AG04450 (cell line): ENCODE measurements at places on chromosomes 5 and 9.

GRCh38 chr5:79875230-79875629, 115.8 kb downstream of the MTX3 start:
- no peak for DNase-seq

- no peak for DNase-seq
These were observed 74.5 kb downstream of the MRPS27 start for GRCh38 chr5:72245546-72245945.

GRCh38 chr9:72773570-72773969, 179.3 kb downstream of the ALDH1A1 start:
- DNase-seq = no peak

- DNase-seq = no peak
These were observed 129.8 kb upstream of the IL12B start for GRCh38 chr5:159459951-159460538.

DNA sequence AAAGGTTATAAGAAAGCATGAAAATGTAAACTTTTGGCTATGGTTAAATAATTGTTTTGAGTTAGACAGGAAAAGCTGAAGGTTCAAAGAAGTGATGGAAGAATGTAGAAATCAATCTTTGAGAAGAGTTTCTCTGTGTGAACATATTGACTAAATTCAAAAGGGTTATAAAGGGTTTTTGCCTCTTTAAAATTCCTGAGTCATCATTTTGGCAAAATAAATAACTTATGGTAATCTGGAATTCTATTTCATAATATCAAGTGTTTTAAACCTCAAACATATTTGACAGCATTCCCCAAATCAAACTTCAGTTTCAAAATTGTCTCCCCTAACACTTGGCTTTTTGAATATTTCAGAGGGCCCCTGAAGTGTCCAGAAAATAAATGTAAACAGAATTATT, 60.6 kb upstream of the SPINK5 start:
- no peak for DNase-seq

DNA sequence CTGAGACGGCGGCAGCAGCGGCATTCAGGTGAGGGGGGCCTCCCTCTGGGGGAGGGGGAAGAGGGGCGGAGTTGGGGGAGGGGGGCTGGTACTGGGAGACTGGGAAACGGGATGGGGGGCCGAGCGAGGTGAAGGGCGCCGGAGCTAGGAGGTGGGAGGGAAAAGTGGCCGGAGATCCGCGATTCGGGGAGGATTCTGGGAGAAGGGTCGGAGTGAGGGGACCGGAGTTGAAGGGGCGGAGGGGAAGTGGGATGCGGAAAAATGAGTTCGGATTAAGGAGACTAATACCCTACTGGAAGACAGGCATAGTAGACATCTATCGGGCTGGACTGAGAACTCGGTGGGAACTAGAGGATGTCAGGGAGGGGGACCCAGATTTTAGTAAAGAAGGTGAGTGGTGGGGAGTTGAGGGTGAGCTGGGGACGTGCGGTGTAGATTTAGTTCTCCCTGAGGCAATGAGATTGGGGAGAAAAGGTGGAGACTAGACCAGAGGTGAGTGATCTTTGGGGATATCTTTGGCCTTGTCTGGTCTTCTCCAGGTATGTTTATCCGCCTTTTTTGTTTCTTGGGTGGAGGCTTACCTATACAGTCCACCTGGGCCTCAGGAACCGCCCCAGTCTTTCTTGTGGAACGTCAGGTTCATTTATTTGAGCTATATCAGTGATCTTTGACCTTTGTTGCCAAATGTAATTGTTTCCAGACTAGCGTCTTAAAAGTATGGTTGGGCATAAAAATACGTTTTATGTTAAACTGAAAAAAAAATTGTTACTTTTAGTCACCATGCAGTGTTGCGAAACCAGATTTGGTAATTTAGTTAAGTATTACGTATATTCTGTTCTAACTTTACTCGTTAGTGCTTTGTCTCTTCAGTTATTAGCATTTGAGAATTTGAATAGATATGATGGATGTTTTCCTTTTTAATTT, 632 bp downstream of the UBAP1 start:
- no peak for DNase-seq

DNA sequence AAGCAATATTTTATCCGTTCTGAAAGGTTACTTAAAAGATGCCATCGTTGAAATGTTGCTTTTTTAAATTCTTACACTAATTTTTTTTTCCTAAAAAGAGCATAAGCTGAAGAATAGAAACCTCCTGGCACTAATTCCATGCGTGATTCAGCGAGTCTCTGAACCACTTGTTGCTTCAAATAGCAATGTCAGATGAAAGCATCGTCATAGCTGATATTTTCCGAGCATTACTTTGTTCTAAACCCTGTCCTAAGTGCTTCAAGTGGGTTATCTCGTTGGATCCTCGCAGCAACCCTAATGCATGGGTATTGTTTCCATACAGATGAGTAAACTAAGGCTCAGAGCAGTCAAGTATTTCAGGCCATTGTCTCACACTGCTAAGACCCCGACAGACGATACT, 79.7 kb downstream of the CDH6 start:
- DNase-seq = no peak

- DNase-seq = no peak
These were observed 70.1 kb downstream of the FBXO4 start for GRCh38 chr5:41995193-41995592.

- no peak for DNase-seq
These were observed 161.5 kb upstream of the PHYKPL start for GRCh38 chr5:178394074-178394473.

DNA sequence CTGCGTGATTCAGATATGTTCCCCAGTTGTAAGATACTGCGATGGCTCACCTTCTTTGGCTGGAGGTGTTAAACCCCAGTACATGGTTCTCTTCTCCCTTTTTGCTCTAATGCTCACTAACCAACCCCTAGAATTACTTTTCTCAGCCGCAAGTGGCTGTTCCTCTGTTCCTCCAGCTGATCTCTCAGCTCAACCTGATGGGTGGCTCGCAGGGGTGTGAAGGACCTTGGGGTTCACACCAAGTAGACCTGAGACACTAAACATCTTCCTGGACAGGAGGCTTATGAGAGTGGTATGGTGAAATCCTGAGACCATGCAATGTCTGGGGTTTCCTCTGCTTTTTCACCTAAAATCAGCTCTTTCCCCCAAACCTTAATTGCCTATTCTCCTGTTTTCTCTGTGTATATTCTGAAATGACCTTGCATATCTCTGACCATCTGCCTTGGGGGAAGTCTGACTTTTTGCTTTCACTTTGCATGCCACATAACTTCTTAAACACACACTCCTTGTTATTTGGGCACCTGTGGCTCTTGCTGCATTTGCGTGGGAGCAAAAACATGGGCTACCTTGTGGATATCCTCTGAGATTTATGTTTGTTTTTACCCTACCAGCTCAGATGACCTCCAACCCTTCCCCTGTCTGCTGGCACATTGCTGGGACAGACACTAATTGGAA, 15.9 kb upstream of the IFNA14 start:
- no peak for DNase-seq

GRCh38 chr9:90088434-90088833, 483.6 kb downstream of the GADD45G start:
- no peak for DNase-seq

DNA sequence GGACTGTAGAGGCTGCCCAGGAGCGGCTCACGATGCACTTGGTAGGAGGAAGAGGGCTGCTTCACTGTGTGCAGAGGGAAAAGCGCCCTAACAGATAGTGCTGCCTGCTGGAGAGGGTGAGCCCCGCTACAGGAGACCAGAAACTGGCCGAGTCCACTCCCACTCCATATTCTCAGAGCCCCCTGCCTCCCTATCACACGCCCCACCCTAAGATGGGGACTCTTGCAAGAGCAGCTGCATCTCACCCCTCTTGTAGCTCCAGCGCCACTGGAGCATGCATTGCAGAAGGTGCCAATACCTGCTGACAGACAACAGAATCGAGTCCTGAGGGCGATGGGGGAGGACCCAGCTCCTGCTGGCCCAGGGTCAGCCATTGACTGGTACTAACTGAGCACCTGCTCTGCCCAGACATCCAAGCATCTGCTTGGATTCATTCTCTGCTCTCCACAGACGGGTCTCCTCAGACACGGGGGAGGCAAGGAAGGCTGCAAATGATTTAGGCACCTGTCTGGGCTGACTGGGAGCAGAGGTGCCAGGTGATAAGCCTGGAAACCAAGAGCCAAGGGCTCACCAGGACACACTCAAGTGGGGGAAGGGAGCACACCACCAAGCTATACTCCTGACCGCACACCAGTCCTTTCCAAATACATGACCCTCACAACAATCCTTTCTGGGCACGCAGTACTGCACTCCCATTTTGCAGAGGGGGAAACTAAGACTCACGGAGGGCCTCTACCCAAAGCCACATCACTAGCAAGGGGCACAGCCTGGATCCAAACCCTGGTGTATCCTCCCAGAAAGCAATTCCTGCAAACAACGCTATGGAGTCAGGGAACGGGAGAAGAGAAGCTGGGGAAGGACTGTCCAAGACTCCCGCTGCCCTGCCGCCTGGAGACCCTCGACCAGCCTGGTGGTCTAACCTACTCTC, 1.6 kb downstream of the BICD2 start:
- DNase-seq = no peak
